GM06990 (cell line): ENCODE measurements at places on chromosomes 7 and 10.

DNA sequence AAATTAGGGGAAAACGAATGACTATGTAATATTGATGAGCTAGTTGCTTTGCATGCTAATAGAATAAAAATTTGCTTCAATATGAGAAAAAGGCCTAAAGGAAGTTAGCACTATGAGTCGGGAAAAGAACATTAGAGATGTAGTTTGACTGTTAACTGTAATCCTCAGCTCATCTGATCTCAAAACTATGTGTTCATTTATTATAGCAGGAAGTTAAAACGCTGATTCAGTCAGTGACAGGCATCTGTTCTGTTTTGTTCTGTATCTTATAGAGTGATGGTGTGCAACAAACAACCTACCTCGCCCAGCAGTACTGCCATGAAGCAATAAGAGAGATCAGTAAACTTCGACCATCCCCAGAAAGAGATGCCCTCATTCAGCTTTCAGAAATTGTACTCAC, 48.6 kb downstream of the PDSS1 start:
- no peak for DNase-seq

DNA sequence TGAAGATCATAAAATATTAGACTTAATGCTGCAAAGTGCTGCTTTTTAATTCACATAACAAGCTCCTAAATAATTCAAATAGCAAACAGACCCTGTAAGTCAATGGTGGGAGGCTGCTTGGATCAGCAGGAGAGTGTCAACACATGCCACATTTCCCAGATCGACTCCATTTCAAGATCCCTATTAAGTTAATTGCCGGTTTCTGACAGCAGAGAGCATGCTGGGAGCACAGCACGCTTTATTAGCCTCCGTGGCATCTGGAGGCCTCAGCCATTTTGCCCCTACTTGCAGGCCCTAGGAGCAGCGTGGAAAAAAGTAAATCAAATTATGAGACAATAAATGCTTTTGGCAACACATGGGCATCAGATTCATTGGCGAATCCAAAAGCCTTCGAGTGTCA, 201.0 kb downstream of the EMX2 start:
- no peak for DNase-seq

- no peak for DNase-seq
Observed at GRCh38 chr10:124142960-124143359, 49.6 kb upstream of the CHST15 start.

- no peak for DNase-seq
Observed at GRCh38 chr10:8316284-8316683, 261.8 kb downstream of the GATA3 start.

GRCh38 chr7:100629117-100629716, 12.1 kb downstream of the TFR2 start:
- DNase-seq: no peak
